ENCODE measurements at places on chromosomes 5 and 9. TPM values are rescaled to one million over a fixed set of nuclear protein-coding genes. Genes with fewer than 3 reads are reported as not detected.

TRMT10B gene
- 1.9 TPM for total RNA-seq

BHMT2 gene
- total RNA-seq, result not detected

ROR2 gene
- 3.2 TPM for total RNA-seq

XPA gene
- total RNA-seq, result 11.4 TPM

WNK2 gene
- total RNA-seq, result 5.8 TPM

RNF208 gene
- not detected for total RNA-seq

NR2F1-AS1 gene
- total RNA-seq, result 20.8 TPM

CDC14B gene
- 23.5 TPM for total RNA-seq

DPM2 gene
- total RNA-seq, result 17.1 TPM

SOHLH1 gene
- total RNA-seq, result not detected

PRUNE2 gene
- total RNA-seq, result not detected

PCSK1 gene
- total RNA-seq, result not detected

ZNG1F gene
- total RNA-seq, result 1.0 TPM

IFNA16 gene
- total RNA-seq, result not detected

ADAMTS6 gene
- 20.2 TPM for total RNA-seq

NDFIP1 gene
- total RNA-seq, result 87.1 TPM

FAM169A gene
- total RNA-seq, result 301 TPM

KLHL3 gene
- total RNA-seq, result 1.2 TPM

DMRT3 gene
- total RNA-seq, result not detected

KCNMB1 gene
- not detected for total RNA-seq

TRPM3 gene
- not detected for total RNA-seq

PLK2 gene
- 0.51 TPM for total RNA-seq
